ENCODE measurements at places on chromosomes 1 and 21.
A peak's percentile ranks its signal among the peaks of the same experiment; 100 is the strongest.

- DNase-seq = no peak
Observed at GRCh38 chr1:227949954-227950734, 2.4 kb upstream of the WNT9A start.

DNA sequence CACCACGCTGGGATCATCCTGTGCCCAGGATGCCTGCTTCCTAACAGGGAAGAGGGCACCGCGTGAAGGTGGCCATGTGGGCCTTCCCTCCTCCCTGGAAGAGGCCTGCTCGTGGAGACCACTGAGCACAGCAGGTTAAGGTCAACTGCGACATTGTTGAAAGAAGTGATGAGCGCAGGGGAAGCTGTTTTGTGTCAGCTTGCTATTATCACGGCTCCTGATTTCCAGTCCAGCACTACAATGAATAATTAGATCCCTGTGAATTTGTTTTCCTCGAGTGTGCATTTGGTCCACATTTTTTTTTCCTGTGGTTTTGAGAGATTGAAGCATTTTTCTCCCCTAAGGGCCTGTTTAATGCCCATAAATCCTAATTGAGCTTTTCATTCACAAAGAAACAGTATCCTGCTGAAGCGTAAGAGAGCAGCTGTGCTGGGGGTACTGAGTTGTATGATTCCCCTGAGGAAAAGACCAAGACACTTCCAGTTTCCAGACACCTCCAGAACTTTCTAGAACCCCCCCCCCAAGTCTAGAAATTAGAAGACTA lies 204.9 kb downstream of the KCNJ6 start:
- DNase-seq = peak; percentile 45

DNA sequence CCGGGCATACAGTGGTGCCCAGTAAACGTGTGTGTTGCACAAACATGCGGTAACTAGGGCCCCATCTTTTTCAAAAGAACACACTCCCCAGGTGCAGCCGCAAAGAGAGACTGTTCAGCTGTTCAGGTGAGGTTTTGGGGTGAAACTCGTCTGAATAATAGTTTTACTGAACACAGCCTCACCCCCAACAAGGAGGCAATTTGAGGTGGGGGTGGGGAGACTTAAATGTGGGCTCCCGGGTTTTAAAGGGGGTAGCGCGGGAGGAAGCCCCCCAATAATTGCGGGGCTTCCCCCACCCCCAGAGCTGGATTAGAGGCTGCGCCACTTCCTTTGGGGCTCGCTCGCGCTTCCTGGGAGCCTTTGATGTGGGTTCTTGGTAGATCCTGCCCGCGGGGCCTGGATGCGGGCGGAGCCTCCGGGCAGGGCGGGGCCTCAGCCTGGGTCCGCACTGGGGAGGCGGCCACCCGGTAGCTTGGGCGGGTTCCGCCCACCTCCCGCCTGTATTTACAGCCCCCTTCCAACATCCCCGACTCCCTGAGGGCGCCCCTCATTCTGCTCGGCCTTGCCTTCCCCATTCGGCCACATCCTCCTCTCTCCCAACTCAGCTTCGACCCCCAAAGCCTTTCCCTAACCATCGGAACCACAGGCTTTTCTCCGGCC lies 6.4 kb upstream of the EPHA2 start:
- DNase-seq = no peak

- DNase-seq = no peak
Observed at GRCh38 chr1:18110968-18111367, 3.4 kb downstream of the IGSF21 start.

DNA sequence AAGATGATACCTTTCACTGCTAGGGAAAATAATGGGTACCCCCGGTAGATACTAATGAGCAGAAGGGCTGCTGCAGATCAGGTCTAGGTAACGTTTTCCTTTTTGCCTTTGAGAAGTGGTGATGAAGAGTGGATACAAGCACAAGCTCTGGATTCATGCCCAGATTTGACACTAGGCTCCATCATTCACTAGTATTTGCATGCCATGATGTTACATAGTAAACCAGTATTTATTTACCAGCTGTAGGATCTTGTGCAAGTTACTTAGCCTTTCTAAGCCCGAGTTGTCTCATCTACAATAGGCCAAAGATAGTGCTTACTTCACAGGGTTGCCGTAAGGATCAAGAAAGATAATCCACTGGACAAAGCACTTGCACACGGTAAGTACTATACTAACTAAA lies 14.2 kb downstream of the PTPN14 start:
- DNase-seq = no peak

- no peak for DNase-seq
Observed at GRCh38 chr21:33155422-33155821, 74.3 kb upstream of the IFNAR2 start.

DNA sequence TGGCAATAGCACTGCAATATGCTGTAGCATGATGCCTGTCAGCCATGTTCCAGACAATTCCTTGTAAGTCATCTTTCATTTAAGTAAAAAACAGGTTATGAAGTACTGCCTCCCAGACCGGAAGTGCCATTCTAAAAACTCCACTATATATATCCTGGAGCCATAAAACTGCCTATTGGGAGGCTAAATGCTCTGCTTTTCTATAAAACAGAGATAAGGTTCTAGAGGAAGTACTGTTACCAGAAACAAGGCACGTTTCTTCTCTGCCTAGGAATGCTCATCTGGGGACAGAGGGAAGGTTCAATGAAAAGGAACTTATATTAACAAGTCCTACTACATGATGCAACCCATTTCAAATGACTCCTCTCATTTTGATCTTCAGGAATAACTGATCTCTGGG lies 66.8 kb downstream of the GPR137B start:
- no peak for DNase-seq

DNA sequence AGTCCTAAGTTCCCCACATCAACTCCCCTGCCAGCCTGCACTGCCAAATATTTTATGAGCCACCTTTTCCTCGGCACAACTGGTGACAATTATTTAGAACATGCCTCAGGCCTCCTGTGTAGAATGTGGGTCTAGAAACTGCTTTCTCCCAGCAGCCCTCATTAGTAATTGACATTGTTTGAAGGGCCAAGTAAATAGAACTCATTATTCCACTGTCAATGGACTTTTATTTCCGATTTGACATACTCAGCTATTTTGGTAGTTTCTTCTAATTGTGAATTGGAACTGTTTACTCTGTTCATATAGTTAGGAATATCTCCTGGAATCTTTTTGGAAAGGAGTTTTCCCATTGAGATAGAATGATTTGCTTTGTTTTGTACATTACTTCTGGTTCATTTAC lies 168.8 kb upstream of the L1TD1 start:
- DNase-seq = no peak

- DNase-seq = no peak
Observed at GRCh38 chr1:228851618-228852017, 116.3 kb downstream of the RHOU start.

GRCh38 chr21:25732091-25732760 lies 2.5 kb downstream of the ATP5PF start:
- no peak for DNase-seq

DNA sequence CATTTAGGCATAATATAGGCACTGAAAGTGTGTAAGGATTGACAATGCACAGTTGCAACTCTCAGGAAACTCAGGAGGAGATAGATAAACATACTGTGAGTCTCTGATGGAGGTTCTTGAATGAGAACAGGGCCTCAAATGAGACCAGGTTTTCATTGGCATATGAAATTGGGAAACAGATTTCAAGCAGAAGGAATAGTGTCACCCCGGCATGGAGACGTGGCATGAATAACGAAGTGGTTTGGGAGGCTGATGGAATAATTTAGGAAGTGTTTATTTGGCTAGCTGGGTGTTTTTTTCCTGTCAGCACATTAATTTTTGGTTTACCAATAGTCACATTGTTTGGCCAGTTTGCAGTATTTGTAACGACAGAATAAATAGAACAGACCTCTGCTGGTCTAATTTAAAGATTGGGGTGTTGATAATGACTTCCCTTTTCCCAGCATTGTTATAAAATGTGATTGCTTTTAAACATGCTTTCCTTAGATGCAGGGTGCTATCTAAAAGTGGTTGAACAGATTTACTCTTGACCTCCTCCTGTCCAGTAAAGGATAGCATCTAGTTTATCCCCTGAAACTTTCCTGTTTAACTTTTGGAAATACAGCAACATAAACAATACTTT lies 132.0 kb downstream of the C1orf21 start:
- no peak for DNase-seq

DNA sequence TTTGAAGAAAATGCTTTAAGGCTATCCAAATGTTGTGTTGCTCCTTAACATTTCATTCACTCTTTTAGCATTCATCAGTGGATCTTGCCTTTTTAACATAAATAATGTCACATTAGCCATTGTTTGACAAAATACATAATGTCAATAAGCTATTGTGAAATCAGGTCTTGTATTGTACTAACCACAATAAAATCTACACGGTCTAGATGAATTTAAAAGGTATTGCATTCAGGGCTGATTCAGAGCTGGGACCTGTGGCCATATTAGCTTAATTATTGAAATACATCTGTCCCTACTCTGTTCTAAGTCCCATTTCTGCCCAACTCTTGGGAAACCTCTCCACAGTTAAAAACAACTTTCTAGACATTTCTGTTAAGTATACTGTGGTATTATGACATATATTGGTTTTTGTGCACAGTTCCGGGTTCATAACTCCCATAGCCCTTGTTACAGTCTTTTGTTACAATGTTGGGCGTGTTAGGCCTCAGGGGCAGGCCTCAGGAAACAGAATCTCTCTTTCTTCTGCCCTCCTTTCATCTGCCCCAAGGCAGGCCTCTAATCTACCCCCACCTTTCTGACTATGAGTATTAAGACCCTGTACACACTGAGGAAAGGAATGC lies 44.7 kb upstream of the CITED4 start:
- DNase-seq = no peak

- DNase-seq = no peak
Observed at GRCh38 chr1:205262731-205263171, 35.0 kb downstream of the TMCC2 start.

All from NAMALWA (cell line).